NCI-H1105 (cell line): ENCODE measurements at places on chromosomes 1 and 21.

DNA sequence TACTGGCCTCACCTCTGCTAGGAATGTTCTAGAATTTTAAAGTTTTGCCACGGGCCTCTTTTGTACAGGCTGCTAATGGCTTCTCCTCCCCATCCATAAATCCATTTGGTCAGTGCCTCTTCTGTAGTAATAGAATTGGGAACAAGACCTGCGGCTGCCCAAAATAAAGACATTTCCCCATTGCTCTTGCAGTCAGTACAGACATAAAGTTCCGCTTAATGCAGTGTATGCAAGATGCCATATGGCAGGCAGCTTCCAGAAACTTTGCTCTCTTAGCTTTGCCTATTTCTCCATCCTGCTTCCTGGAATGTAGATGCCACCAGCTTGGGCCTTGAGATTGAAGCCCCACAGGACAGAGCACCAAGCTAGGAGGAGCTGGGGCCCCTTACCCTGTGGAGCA is 3.7 kb upstream of the SLC2A5 start:
- DNase-seq = no peak

DNA sequence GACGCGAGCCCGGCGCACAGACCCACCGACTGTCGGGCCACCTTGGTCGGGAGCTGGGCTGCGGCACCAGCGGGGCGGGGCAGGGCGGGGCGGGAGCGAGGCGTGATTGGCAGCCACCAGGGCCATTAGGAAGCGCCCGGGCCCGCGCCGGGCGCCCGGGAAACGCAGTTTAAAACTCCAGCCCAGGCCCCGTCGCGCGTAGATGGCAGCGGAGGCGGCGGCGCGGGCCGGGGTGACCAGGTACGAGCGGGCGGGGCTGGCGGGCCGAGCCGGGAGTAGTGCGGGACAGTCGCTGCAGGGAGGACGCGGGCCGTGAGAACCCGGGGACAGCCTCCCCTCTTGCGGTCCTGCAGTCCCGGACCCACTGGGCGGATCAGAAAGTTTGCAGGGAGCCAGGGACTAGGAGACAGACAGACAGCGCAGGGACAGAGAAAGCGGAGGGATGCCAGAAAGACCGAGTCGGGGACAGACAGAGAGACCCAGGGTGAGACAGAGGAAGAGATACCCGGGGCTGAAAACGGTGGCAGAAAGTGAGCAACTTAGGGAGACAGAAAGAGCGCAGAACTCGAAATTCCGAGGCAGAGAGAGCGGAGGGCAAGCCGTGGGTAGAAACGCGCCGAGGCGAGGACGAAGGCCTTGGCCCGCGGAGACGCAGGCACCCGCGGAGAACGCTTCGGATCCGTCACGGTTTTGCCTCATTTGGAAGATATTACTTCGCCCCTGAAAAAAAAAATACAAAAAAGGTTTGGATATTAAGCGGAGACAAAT is at the start of gene DMBX1:
TSS of gene DMBX1 (plus strand) at position 199 of the 768 bp plus-strand sequence. CDS start 17,175 bp downstream, outside the sequence.
- DNase-seq = peak; percentile 51

DNA sequence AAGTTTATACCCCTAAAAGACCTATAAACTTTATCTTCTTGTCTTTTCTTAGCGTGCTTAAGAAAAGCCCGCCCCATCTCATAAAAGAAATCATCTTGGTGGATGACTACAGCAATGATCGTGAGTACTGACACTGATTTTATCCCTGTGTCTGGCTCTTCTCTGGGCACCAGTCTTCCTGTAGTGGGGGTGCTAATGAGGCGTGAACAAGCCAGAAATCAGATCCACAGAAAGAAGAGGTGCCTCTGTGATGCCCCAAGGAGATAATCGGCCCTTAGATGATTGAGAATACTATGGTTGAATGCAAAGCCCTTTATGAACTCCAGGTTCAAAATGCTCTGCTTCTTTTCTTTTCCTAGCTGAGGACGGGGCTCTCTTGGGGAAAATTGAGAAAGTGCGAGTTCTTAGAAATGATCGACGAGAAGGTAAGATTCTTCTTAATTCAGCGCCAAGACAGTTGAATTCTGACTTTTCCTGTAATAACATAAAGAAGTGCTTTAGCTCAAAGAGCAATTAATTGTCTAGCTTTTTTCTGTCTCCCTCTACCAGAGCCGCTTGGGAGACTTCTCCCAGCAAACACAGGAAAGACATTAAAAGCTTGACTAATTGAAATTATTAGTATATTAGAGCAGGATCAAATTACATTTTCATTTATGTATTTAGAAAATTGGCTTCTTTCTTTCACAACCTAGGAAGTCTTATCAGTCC is 169.4 kb downstream of the GALNT2 start:
- no peak for DNase-seq

DNA sequence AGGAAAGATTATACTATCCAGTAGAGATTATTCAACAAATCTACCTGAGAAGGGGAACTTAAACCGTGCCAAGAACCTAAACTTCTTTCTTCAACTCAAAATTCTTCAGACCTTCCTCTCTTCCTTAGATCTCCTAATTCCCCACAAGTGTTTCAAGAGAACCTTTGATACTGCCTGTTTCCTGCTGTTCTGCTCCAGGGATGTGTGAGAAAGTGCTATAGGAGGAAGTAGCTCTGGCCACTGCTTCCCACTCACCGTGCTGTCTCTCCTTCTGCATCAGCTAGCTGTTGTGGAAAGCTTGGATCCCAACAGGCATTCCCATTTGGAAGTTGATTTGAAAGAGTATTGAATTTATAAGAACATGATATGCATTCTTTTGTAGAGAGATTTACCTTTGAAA is 4.5 kb upstream of the NOS1AP start:
- no peak for DNase-seq

DNA sequence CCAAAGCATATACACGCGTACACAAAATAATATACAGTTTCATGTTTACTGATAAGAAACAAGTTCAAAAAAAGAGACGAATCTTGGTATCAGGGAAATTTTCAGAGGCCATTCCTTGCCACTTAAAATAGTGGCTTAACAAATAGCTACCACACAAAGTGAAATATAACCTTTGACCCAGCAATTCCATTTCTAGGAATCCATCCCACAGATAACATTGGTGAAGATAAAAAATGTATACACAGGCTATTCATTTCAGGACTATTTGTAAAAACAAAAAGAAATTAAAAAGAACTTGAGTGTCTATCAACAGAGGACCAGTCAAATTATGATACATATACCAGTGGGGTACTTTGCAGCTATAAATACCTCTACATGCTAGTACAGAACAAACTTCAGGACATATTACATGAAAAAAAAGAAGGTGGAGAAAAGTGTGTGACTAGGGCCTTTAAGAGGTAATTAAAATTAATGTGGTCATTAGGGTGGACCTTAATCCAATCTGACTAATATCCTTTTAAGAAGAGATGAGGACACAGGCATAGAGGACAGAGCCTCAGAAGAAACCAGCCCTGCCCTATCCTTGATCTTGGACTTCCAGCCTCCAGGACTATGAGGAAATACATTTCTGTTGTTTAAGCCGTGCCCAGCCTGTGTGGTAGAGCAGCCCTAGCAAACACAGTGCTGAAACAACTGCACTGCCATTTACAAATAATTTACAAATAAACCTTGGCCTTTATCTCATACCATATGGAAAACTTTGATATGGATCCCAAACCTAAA is 7.8 kb downstream of the UBE2G2 start:
- DNase-seq = no peak

GRCh38 chr1:107124694-107125093 is 16.1 kb upstream of the NTNG1 start:
- no peak for DNase-seq

DNA sequence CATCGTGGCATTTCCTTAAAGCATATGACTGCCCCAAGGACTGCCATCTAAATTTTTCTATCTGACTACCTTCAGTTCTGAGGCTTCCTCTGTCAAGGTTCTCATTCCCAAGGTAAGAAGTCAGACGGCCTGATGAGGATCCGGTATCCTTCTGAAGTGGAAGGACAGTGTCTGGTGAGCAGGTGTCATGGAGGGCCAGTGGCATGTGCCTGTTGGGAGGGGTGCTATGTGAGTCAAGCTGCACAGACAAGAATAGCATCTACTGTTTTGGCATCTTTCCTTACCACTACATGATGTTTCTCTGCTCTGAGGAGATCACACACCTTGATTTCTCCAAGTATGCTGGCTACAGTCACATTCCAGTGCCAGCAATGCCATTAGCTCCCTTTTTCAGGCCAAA is 99.6 kb upstream of the RGS1 start:
- DNase-seq = no peak

- DNase-seq = no peak
Observed at GRCh38 chr1:109283748-109284600, 1.0 kb upstream of the PSRC1 start.

- peak; percentile 86 for DNase-seq
Observed at GRCh38 chr1:201703621-201704438, 125.1 kb upstream of the IPO9 start.

DNA sequence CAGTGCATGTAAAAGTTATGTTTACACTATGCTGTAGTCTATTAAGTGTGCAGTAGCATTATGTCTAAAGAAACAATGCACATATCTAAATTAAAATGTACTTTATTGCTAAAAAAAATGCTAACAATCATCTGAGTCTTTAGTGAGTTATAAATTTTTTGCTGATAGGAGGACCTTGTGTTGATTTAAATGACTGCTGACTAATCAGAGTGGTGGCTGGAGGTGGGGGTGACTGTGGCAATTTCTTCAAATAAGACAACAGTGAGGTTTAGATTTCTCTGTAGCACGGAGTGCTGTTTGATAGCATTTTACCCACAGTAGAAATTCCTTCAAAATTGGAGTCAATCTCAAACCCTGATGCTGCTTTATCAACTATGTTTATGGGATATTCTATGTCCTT is 37.0 kb downstream of the HS2ST1 start:
- DNase-seq = no peak

DNA sequence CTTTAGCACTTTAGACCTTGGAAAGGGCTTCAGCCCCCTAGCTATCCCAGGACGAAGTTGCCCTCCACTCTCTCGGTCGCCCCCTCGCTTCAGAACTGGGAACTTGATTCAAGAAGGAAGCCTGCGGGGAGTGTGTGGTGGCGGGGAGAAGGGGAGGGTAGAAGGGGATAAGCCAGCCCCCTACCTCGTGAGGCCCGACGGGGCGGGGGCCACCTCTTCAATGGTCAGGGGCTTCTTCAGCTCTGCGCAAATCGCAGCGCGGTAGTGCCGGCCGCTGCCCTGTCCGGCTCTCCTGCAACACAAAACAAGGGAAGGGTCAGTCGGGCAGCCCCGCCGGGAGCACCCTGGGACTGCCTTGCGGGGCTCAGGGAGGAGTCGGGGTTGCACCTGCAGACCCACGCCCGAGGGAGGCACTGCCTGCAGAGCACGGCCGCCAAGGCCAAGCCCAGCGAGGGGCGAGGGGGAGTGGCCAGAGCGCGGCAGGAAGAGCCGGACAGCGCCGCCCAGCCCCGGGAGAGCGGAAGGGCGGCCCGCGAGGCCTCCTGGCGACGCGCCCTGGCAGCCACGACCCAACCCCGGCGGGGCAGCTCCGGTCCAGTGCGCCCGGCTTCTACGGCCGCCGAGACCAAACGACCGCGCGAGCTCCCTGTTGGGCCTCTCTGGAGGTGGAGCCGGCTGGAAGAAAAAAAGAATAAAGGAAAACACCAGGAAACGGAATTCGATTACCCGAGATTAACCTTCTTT is 56.2 kb upstream of the RASAL2 start:
- DNase-seq = no peak

- peak; percentile 60 for DNase-seq
Observed at GRCh38 chr1:110783292-110783918, 89.5 kb upstream of the CD53 start.

DNA sequence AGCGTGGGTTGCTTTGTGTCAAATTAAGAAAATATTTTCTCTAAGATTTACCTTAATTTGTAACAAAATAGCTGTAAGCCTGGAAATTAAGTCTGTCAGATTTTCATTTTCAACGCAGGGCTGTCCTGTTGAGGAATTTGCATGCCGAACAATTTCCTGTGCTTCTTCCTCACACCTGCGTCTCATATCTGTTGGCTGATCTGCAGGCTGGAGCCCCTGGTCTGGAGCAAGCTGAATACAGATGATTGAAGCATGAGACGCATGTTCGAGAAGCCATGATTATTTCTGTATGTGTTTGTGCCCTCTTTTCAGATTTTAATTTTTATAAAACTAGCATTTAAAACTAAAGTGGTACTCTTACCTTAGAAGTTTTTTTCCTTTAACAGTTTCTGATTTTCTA is 9.8 kb downstream of the MIXL1 start:
- no peak for DNase-seq

DNA sequence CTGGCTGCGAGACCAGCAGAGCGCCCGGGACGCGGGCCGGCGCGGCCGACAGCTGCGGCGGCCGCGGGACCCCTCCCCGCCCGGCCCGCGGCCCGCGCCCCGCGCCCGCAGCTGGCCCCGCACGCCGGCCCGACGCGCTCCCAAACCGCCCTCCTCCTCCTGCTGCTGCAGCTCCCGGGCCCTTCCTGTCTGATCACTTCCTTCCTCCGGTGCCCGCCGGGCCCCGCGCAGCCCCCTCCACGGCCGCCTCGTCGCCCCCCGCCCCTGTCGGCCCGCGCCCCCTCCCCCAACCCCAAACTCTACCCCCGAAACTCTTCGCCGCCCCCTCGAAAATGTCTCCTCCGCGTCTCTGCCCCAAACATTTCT is 594 bp downstream of the LUZP1 start:
- DNase-seq = no peak

- DNase-seq = no peak
Observed at GRCh38 chr1:170426596-170426995, 105.4 kb upstream of the GORAB start.

DNA sequence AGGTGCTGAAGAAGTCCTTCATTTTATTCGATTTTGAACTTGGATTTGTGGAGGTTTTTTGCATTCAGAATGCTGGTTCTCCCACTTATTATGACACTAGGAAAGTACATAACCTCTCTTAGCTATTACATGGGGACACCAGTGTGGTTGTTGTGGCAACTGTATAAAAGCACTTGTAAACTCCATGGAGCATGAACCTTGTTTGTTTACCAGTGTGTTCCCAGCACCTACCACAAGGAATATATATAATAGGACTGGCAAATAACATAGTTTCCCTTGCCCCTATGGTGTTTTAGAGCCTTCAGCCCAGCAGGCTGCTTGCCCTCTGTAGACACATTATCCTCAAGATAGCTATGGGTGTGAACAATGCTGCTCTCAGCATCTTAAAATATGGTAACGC is 43.1 kb downstream of the RASSF5 start:
- peak; percentile 56 for DNase-seq

- DNase-seq = no peak
Observed at GRCh38 chr1:157968508-157968907, 24.9 kb upstream of the KIRREL1 start.
